ENCODE measurements at places on chromosomes 2 and 18.
A peak's percentile ranks its signal among the peaks of the same experiment; 100 is the strongest.

DNA sequence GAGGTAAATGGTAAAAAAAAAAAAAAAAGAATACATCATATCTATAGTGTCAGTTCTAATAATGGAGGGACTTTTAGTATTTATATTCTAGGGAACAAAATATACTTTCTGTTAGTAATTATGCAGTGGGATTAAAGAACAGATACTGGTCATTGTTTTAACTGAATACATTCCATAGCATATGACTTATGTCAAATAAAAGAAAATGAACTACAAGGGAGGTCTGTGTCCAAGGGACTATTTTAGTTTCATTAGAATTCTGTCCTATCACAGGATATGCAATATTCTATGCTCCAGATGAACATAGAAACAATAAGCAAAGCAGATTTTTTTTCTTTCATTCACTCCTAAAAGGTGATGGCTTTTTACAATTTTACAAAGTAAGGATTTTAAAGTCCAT is 154.2 kb upstream of the ZEB2 start:
- DNase-seq, result no peak

GRCh38 chr2:95359031-95359430 is 43.5 kb upstream of the FAHD2A start:
- DNase-seq, result peak; percentile 62

DNA sequence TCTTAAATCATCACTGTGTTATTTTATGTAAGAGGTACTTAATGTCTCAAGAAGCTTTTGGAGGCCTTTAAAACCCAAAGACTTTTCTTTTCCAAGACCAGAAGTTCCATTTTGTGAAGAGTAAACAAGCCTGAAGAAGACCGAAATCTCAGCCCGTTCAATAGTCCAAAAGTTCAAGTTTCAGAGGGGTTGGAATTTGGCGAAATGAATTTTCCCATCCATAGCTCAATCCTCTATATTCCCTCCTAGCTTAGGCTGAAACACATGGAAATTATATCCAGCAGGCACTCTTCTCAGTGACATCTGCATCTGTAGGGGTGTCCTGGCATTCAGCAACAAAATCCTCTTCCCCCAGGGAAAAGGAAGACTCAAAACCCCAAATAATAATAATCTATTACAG is 344.6 kb downstream of the ARHGAP15 start:
- DNase-seq, result no peak

GRCh38 chr2:196939371-196939770 is 12.9 kb upstream of the PGAP1 start:
- DNase-seq, result no peak

- DNase-seq, result no peak
These were observed 419.1 kb upstream of the DSEL start for GRCh38 chr18:67935638-67936037.

DNA sequence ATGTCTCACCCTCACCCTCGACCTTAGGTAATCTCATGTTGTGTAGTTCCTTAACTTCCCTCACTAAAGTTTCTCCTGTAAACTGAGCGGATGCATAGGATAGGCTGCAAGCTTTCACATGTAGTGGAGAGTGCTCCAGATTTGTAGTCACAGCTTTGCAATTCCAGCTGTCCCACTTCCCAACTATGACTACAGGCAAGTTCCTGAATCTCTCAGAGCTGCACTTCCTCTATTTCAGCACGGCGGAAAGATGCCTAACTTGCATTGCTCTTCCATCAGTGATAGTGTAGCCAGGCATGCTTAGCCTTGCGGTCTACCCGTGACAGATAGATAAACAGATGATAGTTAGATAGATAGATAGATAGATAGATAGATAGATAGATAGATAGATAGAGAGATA is 183.1 kb upstream of the CCDC68 start:
- DNase-seq, result peak; percentile 49

GRCh38 chr2:106307860-106308259 is 113.8 kb upstream of the UXS1 start:
- DNase-seq, result no peak

DNA sequence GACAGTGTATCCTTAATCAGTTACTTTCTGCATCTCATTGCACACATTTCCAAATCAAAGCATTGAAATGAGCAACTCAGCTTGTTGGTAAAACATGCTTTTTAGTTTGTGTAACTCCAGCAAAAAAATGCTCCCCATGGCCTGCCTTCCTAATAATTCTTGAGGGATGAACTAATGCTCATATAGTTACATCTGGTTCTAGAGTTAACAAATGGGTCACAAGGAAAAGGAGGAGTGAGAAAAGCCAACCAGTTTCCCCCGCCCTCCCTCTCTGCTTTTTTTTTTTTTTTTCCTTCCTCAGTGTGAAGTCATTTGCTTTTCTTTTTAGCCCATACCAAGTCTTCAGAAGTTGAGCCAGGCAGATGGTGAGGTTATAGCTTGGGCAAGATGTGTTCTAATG is 231.7 kb downstream of the MTX2 start:
- DNase-seq, result peak; percentile 78

- DNase-seq, result no peak
These were observed 45.3 kb upstream of the ROCK2 start for GRCh38 chr2:11389551-11390398.

DNA sequence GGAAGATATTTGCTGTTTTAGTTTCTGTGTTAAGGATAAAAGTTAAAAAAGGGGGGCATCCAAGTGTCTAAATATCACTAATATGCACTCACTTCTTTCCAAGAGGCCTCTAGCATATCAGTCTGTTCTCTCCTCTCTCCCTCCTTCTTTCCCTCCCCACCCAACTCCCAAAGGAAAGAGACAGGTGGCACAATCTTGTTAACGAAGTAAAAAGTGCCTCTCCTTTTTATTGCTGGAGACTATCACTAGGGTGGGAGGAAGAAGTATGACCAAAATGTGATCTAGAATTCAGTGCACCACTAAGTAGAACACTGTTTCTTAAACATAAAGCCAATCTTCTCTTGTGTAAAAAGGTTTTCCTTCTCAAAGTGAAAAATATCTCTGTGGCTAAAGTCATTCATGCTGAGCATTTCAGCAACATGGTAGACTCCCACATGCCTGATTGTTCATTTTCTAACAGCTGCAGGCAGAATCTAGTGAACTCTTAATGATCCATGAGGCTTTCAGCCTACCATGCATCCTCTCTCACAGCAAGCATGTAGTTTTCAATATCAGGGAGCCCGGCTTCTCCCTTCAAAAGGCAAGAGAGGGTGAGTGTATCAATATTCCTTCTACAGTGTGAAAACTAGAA is 39.5 kb downstream of the RNU4ATAC start:
- no peak for DNase-seq

GRCh38 chr2:153299809-153300208 is 178.8 kb downstream of the RPRM start:
- no peak for DNase-seq

DNA sequence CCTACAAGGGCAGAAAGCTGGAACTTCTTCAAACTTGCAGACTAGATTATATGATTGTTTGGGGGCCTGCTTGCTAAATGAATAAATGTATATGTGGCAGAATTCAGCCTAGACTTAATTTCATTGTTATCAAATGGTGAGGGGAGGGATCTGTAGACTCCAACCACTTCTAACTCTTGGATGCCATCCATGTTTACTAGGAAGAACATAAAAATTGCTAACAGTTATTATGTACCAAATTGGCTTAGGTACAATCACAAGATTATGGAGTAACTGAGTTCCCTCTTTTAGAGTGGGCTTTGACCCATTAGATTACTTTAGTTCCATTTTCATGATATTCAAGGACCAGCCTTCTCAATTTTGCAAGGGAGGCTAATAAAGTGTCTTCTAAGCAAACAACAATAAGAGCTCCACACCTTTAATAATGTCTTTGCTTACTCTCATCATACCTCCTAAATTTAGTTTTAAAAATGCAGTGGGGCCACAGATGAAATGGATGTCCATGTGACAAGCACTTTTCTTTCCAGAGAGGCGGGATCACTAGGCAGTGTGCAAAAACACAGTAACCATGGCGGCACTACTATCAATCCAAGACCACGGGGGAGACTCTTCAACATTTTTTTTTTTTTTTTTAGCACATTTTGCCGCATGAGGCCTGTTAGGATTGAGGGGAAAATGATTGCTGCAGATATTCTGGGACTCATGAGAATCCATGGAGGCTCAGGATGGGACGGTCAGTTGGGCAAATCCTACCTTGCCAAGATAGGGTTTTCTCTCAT is 217.6 kb upstream of the SPRED2 start:
- no peak for DNase-seq

GRCh38 chr2:101382442-101382841 is 4.9 kb downstream of the CREG2 start:
- no peak for DNase-seq

- DNase-seq, result no peak
These were observed 402.5 kb downstream of the STK39 start for GRCh38 chr2:167844714-167845530.

DNA sequence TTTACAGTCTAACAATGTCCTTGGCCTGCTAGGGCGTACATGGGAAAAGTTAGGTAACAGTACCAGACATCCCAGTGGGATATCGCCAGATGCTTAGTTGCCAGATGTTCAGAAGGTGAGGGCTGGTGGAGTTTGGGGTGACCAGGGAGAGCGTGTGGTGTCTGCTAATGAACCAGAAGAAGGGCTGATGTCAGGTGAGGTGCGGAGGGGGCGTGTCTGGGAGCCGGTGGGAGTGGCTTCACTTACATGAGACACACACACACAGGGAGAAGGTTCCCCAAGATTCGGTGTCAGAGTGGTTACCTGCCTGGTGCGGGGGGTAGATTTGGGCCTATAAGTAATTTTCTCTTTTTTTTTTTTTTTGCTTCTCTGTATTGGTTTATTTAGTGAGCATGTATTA is 12.2 kb downstream of the RAB31 start:
- no peak for DNase-seq

DNA sequence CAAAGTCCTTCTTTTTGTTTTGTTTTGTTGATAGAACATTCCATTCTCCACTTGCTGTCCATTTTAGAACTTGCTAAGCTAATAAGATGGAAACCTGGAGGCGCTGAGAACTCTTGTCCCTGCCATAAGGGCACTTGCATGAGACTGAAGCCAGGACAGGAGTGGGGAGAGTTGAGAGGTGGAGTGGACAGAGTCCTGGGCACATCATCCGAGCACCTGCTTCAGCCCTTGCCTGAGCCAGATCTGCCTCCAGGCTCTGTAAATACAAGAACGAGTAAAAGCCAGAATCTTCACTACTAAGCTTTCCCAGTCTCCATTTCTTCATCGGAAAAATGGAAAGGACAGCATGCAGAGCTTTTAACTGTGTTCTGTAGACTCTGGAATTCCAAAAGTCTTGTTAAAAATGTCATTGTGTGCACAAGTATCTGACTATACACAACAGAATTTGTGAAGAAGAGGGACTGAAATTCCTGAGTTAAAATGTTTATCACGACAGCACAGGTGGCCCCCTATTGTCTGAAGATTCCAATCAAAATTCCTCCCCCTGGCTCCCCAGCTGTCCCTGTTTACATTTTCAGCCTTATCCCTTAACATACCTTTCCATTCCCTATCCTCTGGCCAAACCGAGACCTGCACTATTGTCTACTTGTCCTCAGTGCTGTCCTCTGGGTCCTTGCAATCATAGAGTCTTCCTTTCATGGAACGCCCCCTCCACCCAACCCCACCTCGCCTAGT is 498.2 kb upstream of the TNP1 start:
- no peak for DNase-seq

DNA sequence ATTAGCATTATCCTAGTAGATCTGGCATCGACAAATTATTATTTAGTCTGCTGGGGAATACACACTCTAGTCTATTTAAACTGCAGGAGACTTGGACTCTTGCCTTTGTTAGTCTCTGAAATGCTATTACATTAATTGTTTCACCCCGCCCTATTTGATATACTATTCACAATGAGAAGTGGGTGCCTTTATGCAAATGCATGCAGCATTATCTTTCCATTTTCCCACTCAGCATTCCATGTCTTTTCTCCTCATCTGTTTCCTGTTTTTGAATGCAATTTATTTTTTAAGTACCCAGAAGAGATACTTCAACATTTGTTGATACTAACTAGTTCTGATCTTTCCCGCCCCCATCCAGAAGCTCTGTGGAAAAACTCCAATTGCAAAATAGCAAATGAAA is 395.3 kb upstream of the NXPH2 start:
- DNase-seq, result no peak

- peak; percentile 74 for DNase-seq
These were observed 144.1 kb downstream of the ZFP36L2 start for GRCh38 chr2:43082111-43082894.

GRCh38 chr2:133485868-133486267 is 82.4 kb downstream of the NCKAP5 start:
- no peak for DNase-seq

GRCh38 chr18:3624546-3624934 is 174.6 kb downstream of the TGIF1 start:
- DNase-seq, result no peak

DNA sequence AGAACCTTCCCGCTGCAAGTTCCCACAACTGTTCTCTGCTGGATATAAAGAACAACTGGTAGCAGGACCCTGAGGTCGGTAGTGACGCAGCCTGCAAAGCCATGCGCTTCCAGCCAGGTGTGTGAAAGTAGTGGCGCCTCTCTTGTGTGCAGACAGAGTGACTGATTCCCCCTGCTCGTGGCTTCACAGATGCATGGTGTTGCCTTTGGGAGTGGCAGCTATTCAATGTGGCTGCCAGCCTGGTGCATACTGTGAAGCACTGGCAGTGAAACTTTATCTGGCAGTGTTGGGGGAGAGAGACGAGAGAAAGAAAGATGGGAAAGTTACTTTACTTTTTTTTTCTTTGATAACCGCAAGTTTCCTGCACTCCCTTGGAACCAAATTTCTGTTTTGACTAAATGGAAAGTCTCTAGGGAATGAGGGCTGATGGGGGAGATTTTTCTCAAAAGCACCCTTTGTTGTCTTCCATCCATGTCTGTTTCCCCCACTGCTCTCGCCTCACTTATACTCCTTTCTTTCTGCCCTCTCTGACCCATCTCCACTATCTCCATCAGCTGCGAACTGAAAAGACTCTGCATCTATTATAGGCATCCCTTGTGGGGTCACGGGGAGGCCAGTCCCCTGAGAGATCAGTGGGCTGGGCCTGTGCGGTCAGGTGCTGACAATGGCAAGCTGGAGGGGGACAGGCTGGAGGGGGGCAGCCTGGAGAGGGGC is 90.0 kb upstream of the TNP1 start:
- DNase-seq, result no peak

- no peak for DNase-seq
These were observed 237.2 kb upstream of the ETAA1 start for GRCh38 chr2:67159929-67160328.

GRCh38 chr2:29196792-29197788 is 81.9 kb downstream of the CLIP4 start:
- peak; percentile 76 for DNase-seq

DNA sequence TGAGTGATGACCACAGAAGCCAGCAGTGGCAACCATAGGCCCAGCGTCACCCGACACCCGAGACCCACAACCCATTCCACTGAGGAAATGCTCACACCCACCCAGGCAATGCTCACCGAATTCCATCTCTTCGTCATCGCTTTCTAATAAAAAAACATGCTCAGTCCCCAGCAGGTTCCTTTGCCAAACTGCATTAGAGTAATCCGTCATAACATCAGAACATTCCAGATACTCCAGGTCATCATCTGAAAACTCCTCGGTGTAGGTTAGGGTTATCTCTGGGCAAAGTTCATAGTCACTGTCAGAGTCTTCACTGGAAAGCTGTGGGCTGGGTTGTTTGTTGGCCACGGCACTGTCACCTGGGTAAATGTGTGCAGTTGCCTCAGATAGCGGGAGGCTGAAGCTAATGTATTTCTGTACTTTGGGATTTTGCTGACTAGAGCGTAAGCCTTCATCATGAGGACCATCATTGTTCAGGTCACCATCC is 49.3 kb downstream of the ALPK2 start:
- peak; percentile 83 for DNase-seq
